ENCODE measurements at places on chromosomes 11 and 22.

DNA sequence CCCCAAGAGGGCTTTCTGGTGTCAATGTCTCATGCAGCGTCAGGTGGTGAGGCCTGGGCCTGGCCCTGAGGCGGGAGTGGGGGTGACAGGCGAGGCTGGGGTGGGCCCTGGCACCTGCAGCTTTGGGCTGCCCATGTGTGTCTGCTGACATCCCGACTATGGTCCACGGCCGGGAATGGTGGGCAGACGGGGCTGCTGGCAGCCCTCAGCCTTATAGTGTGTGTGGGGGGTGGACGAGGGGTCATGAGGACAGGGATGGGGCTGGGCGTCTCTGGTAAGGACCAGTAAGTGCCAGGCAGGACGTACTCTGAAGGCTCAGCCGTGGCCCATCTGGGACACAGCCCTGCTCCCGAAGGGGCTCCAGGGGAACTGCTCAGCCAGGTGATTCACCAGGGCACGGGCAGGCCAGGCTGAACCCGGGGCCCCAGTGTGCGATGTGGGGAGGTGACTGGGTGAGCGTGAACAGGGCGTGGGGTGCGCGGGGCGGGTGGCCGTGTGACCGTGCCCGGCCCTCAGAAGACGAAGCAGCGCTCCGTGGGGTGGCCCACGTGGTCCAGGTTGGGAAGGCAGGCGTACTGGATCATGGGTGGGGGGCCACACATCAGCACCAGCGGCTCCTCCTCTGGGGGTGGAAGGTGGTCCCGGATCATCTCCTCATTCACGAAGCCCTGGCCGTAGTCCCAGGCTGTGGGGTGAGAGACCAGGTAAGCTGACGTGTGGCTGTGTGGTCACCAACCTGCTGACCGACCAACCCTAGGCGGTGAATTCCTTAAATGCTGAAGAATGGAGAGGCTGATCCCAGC lies 4.8 kb upstream of the POLDIP3 start:
- DNase-seq, result no peak

DNA sequence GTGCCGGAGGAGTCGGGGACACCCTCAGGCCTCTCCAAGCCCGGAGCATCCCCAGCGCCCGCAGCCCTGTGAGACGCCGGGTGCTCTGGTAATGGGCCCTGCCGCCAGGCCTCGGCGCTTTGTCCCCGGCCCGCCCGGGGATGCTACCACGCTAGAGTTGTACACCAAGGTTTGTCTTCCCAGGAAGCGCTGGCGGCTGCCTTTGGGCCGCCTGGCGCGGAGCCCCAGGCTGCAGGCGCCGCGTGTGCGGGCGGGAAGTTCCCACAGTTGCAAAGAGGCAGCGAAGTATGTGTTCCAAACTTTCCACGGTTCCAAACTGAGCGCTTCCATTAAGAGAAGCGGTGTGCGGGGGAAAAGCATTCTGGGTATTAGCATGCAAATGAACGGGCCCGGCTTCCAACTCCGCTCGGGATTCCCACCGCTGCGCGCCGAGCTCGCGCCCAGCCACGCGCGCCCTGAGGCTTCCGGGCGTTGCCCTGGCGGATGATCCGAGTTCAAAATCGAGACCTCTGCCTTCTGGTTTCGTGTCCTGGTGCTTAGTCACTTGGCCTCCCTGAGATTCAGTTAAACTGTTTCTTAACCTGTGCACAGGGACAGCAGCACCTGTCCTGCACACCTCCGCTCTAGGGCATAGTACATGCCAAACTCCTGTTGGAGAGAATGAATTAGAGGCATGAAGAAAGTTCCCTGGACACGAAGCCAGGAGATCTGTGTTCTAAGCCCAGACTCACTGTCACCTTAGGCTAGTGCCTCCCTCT lies 1.3 kb upstream of the PATZ1 start:
- DNase-seq, result peak; percentile 74

GRCh38 chr22:27382947-27383346 lies 418.6 kb downstream of the MN1 start:
- DNase-seq, result no peak

- DNase-seq, result no peak
Observed at GRCh38 chr11:92594251-92594650, 369.6 kb downstream of the FAT3 start.

DNA sequence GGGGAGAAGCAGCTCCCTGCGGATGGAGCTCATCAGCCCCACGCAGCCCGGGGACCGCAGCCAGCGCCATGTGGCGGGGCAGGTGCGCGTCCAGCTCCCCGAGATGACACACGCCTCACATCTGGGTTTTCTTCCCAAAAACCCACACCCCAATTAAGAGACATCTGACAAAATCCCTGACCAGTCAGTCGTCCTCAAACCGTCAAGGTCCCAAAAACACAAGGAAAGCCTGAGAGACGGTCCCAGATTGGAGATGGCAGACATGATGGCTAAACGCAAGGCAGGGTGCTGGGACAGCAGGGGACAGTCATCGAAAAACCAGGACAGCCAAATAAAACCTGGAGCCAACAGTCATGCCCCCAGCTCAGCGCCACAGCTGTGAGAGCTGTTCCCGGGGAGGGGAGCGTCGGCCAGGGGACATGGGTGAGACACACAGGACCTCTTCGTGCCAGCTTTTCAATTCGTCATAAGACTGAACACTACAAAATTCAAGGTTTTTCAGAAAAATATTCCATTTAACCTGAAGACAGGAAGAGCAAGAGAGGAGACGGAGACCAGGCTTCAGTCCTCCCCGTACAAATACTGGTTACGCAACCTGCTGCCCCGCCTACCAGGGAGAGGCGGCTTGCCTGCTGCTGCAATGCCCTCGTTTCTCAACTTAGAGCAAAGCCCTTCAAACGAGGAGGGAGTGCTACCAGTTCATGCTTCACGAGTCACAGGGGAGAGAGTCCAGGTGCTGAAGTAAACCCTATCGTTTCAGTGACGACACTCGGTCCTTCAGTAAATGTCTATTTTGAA lies 10.5 kb downstream of the TOLLIP start:
- DNase-seq, result no peak

DNA sequence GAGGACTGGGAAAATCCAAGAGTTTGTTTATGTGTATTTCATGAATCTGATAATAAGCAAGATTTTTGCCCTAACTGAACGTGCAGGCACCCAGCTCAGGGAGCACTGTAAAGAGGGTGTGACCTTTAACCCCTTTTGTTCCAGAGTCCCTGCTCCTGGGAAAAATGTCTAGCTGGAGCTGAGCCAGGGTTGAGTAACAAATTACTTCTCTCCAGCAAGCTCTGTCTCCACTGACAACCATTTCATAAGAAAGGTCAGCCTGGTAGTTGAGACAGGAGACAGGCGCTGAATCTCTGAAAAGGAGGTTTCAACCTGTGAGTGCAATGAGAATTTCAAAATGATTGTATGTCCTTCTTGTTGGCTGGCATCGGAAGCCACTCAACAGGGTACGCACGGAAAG lies 156.4 kb upstream of the NARS2 start:
- DNase-seq, result no peak

Measured in stimulated activated naive B cell treated with anti-CD40 and anti-IgM and Interleukin-4, amounts not matched to agents 10 μg/mL and 1 μg/mL and 100 μg/mL, for 72 hours (primary cell).